ENCODE measurements at places on chromosomes 4 and X.
A peak's percentile ranks its signal among the peaks of the same experiment; 100 is the strongest.

GRCh38 chrX:16870862-16871815 lies 977 bp upstream of the RBBP7 start:
- no peak for DNase-seq

DNA sequence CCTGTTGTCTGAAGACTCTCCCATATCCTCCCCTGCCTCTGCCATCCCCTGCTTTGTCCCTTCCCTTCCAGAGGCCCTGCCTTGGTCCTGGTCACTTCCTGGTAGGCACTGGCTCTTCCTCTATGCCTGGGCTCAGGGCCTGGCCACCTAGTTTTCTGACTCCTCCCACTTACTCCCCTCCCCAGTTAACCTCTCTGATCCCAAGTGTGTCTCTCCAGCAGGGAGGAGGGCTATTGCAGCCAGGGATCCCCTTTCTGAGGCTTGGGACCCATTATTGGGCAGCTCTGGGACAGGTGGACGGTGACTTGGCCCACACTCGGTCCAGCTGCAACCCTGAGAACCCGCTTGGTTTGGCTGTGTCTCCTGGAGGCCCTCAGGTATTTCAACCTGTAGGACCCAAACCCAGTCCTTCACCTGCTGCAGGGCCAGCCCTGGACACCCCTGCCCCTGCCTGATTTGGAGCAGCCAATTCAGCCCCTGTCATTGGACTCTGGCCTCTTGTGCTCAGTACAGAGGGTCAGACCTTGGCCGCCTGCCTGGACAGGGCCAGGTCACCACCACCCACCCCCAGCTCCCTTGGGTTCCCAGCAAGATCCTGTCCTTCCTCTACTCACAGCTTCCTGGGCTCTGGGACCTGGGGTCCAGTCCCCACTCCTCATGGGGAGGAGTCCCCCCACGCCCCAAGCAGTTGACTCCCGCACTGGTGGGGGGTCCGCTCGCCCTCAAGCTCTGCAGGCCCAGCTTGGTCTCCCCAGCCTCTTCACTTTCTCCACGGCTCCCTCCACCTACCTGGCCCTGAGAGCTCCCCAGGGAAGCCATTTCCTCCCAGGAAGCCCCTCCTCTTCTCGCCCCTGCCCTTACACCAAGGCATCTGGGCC lies 1.1 kb upstream of the SH3BP2 start:
- no peak for DNase-seq

DNA sequence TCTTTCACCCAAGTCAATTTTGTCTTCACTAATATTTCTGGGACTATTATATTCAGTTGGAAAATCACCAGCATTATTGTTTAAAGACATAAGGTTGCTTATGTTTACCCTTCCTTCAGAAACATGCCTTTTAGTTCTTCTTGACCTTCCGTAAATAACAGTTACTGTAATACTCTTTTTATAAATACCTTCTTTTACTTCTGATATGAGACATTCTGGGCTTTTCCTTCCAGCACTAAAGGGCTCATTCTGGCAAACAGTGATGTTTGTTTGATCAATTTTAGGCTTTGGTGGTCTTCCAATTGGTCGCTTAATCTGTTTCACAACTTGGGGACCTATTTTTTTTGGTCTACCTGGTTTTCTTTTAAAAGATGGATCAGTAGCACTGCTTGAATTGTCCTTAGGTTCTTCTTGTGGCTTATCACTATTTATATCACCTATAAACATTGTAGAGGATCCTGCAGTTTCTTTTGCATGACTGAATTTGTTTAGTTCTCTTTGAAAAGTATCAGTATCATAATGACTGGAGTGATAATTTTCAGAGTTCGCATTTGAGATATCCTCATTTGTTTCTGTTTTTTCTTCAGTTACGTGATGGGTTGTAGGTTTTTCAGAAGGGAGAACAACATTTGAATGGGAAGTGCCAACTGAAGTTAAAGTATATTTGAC lies 64.8 kb downstream of the NCAPG start:
- no peak for DNase-seq

DNA sequence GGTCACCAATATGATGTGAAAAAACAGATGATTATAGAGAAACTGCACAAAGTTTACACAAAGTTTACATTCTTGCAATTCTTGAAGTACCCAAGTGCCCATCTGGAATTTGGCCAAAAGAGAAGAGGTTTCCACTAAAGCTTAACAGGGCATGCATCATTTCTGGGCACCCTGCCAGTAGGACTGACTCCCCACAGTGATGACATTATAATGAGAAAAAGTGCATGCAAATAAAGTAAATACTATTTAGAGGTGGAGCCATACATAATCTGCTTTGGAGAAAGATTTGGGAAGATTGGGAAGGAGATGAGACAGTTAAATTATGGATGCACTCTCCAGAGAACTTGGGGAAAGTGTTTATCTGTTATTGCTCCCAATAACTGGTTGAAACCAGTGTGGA lies 93.7 kb upstream of the TRPC3 start:
- DNase-seq = peak; percentile 89

DNA sequence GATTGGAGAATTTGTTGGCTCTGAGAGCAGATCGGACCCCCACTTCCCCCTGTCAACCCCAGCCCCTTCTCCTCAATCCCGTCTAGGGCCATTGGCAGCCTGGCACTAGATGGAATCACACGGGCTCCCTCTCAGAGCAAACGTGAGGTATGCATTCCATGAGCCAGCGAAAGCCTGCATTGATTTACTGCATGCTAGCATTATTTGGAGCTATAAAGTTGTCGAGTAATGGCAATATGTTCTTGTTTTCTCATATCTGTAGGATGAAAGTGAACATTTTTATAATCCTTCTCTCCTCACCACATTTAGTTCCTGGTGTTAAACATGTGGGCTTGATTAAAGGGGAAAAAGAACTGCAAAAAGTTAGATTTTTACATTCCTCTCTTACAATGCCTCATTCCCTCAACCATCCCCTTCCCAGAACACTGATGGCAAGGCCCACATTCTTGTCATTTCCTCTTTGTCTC lies 159.2 kb downstream of the SPRY1 start:
- peak; percentile 67 for DNase-seq

GRCh38 chr4:75327804-75328512 lies 186.2 kb downstream of the RCHY1 start:
- DNase-seq = peak; percentile 91

- DNase-seq = peak; percentile 72
Measured at GRCh38 chr4:152850377-152850776, 70.6 kb downstream of the ARFIP1 start.

GRCh38 chr4:94826206-94826605 lies 68.5 kb downstream of the BMPR1B start:
- no peak for DNase-seq

DNA sequence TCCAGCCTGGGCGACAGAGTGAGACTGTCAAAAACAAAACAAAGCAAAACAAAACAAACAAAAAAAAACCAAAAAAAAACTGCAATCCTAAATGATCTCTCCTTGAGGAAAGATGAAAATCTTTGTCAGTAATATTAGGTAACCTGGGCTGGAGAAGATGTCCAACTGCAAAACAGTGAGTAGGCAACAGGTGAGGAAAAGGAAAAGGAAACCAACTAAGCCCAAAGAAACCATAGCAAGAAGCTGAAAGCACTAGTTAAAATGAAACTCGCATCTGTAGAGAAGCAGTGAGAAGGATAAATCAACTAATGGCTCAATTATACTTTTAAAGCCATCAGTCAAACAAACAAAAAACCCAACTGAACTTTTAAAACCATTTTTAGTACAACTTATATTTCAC lies 54.2 kb downstream of the ENOX2 start:
- no peak for DNase-seq

DNA sequence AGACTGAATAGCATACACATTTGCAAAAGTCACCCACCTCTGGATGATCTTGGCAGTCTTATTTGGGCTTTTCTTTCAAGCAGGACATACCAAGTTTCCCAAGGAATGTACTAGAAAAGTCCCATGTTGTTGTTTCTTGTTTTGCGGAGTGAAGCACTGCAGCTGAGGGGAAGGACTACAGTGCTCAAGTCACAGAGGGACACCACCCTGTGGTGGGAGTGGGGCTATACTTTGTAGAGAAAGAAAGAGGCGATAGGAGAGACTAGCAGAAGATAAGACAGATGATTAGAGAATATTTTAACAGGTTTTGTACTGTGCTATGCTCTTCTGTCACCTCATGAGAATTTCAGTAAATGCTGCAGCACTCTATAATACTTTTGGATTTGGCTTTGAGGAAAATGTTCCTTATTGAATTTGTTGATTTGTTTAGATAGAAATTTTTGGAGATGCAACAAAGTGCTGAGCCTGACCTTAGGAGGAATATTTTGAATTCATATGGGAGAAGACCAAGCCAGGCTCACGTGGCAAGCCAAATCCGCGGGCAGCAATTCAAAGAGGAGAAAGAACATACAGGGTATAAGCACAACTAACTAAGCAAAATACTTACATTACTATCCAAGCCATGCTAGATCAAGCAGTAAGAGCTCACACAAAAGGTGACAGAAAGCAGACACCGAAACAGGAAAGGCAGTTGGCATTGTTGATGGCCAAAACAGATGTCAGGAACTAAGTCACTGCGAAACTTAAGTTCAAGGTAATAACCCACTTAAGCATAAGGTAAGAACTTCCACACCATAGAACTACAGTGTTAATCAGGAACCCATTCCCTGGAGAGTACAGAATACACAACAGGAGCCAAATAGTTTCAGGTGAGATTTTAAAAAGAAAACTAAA lies 280.3 kb upstream of the INTU start:
- no peak for DNase-seq

- no peak for DNase-seq
Measured at GRCh38 chr4:40280586-40280985, 54.5 kb upstream of the CHRNA9 start.

GRCh38 chr4:53592686-53593501 lies 1.6 kb upstream of the LNX1 start:
- DNase-seq = no peak

DNA sequence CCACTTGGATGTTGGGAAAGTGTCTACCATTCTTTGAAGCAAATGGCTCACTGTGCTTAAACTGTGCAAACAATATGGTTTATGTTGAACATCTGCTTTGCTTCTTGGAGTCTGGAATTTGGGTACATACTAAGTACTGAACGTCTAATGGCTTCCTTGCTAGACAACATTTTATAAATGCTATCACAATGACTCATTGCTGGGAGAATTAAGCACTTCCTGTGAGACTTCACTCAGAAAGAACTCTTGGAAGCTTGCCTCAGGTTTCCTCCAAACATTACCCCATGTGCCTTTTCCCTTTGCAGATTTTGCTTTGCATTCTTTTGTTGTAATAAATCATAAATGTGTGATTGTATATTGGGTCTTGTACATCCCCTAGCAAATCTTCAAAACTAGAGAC lies 139.7 kb downstream of the PACRGL start:
- peak; percentile 86 for DNase-seq

- no peak for DNase-seq
Measured at GRCh38 chrX:48695534-48695896, 1.0 kb upstream of the SUV39H1 start.

DNA sequence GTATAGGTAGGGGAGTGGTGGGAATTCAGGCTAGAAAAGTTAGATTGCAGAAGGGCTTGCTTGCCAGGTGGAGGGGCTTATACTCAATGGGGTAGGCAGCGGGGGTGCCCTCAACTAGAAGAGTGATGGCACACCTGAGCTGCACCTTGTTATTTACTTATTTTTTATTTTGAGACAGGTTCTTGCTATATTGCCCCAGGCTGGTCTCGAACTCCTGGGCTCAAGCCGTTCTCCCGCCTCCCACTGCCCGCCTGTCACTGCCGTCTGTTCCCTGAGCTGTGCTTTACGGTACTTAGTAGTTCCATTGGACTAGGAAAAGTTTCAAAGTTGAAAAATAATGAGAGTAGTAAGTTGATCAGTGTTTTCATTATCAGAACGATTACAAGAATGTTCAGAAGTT lies 2.0 kb downstream of the ZFX start:
- DNase-seq = no peak

GRCh38 chr4:78706302-78706701 lies 69.8 kb upstream of the BMP2K start:
- DNase-seq = no peak

DNA sequence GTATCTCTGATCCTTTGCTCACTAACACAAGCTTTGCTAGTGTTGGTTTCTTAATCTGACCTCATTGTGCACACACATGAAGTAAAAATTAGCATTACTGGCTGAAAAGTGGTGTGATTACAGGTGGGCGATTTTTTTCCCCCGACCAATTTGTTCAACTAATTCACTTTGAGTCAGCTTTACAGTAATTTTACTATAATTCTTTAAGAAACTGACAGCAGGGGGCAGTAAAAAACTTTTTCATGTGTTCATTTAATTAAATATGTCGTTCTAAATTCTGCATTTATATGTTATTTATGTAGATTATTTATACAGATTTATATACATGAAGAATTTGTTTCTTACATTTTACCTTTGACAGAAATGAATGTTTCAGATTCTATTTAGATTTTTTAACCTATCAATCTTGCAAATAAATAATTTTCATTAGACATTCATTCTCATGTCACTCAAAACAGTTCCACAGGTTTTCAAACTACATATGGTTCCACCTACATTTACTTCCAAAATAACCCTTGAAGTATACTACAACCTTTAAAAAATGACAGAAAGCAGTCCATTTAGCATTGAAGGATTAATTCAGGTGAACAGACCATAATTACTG lies 17.5 kb downstream of the PALLD start:
- peak; percentile 65 for DNase-seq

DNA sequence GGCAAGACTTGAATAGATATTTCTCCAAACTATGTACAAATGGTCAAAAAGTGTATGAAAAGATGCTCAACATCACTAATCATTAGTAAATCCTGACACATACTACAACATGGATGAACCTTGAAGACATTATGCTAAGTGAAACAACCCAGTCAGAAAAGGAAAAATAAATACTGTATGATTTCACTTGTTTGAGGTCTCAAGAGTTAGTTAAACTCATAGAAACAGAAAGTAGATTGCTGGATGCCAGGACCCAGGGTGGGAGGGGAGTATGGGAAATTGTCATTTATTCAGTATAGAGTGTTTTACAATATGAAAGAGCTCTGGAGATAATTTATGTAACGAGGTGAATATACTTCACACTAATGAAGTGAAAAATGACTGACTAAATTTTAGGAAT lies 32.4 kb downstream of the PRMT9 start:
- DNase-seq = no peak

DNA sequence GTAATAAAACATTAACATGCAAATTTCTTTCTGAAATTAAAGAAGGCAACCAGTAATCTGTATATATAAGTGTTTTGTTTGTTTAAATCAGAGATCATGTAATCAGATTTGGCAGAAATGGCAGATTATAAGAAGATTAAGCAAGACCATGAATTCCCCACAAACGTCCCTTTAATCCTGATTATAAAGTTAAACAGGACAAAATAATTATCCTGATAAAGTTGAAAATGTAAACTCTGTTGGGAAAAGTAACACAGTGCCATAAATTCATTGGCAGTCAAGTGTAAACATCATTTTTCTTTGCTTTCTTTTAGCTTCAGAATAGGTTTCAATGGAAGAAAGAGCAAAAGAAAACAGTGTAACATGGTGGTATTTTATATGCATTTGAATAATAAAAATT lies 256.3 kb downstream of the KCNIP4 start:
- peak; percentile 54 for DNase-seq

DNA sequence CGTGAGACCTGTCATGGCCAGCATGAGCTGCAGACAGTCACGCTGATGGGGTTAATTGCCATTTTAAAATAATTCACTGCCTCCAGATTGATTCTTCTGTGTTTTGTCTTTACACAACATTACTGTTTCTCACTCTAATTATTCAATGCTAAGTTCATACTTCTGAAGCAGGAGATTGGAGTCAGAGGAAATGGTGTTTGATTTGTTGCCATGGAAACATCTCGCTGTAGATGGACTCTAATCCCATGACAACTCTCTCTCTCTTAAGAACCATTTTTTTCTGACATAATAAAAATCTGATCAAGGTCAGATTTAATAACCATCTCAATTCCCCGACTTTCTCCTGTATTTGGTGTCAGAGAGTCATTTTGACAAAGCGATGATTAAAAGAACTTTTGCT lies 209.0 kb downstream of the IDS start:
- DNase-seq = no peak
